ENCODE measurements at places on chromosomes 12 and 14.

DNA sequence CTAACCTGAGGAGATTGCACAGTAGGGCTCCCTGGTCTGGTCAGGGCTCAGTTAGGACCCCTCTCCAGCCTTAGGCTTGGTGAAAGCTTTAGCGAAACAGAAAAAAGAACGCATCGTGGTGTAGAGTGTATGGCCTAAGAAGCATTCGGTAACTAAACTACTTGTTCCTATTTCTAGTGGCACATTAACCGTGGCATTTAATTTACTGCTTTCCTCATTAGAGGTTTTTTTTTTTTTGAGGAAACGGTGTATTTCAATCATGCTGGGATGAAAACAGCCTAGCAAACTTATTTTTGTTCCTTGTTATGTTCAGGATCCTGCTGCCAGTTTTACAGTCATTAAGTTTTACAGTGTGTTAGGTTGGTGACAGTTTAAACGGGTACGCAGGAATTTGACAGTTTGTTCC lies 518 bp upstream of the OSBPL8 start:
- DNase-seq = no peak

- DNase-seq = no peak
These were observed 20.0 kb downstream of the UTP20 start for GRCh38 chr12:101299931-101300330.

GRCh38 chr12:99493197-99493596 lies 154.4 kb upstream of the GARIN6 start:
- DNase-seq = no peak

GRCh38 chr12:84506282-84506681 lies 406.3 kb downstream of the SLC6A15 start:
- DNase-seq = no peak

DNA sequence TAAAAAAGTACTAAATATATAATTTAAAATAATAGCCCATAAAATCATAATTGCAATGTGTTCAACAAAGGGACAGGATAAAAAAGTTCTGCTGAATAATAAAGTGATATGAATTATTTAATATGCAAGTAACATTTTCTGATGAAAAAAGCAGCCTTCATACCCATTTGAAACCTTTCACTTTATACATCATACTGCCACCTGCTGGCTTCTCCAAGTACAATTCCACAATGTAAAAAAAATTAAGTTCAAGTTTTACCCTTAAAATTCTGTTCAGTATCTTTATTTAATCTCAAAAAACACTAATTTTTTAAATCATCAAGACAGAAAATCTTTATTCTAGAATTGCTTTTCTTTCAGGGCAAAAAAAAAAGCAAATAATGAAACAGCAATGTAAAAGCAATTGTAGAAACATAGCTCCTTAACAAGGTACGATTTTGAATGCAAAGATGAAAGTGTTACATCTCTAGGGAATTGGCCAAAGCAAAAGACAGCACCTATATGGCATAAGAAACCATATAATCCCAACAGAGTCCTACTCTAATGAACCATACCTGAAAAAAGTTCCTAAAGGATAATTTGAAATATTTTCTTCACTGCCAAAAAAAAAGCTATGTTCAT lies 15.0 kb downstream of the MDM1 start:
- DNase-seq = no peak

DNA sequence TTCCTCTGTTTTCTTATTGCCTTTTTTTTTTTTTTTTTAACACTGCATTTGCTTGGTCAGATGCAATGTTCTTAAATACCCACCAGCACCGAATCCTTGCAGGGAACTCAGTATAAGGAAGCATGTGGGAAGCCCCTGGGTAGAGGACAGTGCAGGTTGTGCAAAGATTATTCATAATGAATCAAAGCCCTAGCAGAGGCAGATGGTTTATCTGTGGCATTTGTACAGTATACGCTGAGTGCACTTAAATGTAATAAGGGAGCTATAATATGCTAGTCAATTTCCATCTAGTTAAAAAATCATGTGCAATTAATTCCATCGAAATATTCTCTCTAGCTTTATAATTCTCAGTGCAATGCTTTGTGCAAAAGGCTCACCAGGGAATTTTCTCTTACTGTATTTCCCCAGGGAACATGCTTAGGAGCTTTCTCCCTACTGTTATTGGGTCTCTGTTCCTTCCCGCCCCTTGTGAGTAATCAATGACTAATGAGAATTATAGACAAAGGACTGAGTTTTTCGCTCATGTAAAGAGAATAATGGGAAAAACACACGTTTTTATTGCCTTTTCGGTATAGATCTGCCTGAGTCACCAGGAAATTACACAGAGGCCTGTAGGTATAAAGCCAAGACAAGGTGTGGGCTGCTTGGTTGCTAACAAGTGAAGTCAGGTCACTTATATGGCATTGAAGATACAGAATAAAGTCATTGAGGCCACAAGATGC lies 1214.3 kb upstream of the TMEM132C start:
- DNase-seq = no peak

- DNase-seq = no peak
These were observed 36.6 kb downstream of the CCNK start for GRCh38 chr14:99517643-99518381.

DNA sequence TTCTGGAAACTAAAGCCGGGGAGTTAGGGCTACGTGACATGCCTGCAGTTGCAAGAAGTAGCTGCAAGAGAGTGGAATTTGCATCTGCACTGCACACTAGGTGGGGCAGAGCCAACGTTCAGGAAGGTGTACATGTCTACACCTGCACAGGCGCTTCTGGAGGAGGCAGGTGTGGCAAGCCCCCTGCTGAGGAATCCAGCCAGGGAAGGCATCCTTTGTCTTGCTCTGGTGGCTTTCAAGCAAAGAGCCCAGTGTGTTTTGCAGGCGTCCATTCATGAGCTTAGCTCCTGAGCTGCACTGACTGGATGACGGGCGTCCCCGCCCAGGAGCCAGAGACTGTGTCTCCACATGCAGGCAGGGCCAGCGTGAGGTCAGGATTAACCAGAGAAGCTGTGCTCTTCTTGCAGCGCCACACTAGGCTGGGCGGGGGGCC lies 116.3 kb downstream of the ZFP36L1 start:
- no peak for DNase-seq
